ENCODE measurements at places on chromosomes 12 and 14.

DNA sequence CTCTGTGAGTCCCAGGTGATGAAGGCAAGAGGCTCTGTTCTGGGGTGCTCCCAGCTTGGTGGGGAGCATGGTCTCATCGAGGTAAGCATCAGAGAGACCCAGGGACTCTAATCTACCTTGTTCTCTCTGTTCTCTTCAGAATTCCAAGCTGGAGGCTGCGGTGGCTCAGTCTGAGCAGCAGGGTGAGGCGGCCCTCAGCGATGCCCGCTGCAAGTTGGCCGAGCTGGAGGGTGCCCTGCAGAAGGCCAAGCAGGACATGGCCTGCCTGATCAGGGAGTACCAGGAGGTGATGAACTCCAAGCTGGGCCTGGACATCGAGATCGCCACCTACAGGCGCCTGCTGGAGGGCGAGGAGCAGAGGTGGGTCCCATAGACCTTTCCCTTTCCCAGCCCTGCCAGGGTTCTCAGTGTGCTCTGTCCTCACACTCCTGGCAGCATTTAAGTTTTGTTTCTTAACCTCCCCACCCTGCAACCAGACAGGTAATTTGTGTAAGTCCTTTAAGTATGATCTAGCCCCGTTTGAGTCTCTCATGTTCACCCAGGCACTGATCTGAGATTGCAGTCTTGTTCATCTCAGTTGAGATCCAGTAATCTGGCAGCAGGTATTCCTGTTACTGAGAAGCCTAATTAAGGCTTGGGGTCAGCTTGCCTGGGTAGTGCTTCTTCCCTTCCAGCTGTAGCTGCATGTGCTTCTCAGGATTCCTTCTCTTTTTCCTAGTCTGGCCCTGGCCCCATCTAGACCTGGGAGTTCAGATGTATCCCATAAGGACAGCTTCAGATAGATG, 14.8 kb upstream of the KRT81 start:
- no peak for DNase-seq

DNA sequence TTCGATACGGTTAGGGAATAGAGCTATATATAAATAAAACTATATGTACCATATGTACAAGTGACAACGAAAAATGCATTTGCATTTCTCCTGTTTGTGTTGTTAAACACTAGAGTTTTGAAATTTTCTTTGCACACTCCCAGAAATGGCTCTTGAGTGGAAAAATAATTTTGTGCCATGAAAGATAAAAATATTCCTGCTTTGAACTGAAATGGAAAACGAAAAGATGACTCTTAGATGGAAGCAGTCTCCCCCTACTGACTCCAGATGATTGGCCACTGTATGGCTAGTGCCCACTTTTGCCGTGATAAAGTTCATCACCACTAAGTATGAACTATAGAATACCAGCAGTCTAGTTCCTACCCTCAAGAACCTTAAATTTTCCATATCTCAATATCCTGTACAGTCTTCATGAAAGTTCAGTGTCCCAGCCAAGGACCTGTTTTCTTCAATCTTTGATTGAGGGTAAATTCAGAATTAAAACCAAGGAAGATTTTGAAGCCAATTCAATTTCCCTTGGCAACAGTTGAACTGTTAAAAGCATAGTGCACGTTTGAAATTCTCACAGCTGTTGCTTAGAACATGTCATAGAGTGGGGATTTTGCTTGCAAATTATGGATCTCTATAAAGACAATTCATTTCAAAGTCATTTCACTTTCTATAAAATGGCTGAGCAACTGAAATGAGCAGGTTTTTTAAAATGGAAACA, 1.6 kb upstream of the PPP2R5E start:
- DNase-seq: peak; percentile 18

- DNase-seq: no peak
Observed at GRCh38 chr12:26340649-26341048, 145.3 kb downstream of the SSPN start.

GRCh38 chr14:61599942-61600341, 95.4 kb upstream of the HIF1A start:
- DNase-seq: no peak

- no peak for DNase-seq
Observed at GRCh38 chr14:59406454-59407245, 58.5 kb downstream of the GPR135 start.

GRCh38 chr12:96872961-96873360, 34.1 kb upstream of the NEDD1 start:
- DNase-seq: no peak

- DNase-seq: no peak
Observed at GRCh38 chr12:43044241-43044640, 454.7 kb upstream of the PRICKLE1 start.

DNA sequence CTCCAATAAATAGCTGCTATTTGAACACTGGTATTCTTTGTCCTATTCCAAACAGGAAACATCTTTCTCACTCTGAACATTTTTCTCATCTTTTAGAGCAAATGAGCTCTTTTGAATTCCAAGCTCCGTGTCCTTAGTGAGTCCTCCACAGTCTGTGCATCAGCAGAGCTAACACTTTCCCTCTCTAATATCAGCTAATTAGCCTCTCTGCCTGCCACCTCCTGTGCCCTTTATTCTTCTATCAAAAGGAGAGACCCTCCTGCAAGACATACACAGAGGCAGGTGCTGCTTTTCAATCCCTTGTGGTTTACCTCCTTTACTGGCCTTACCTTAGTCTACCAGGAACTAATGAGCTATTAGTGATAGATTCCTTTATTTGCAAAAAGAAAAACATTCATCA, 178.5 kb downstream of the SLC35F4 start:
- DNase-seq: no peak

GRCh38 chr14:58944343-58944967, 244.0 kb upstream of the DAAM1 start:
- no peak for DNase-seq

GRCh38 chr14:54443981-54444380, 2.8 kb upstream of the CNIH1 start:
- no peak for DNase-seq

- DNase-seq: no peak
Observed at GRCh38 chr14:72753879-72754400, 140.0 kb downstream of the DPF3 start.

- DNase-seq: no peak
Observed at GRCh38 chr14:50123062-50123461, 6.7 kb upstream of the VCPKMT start.

DNA sequence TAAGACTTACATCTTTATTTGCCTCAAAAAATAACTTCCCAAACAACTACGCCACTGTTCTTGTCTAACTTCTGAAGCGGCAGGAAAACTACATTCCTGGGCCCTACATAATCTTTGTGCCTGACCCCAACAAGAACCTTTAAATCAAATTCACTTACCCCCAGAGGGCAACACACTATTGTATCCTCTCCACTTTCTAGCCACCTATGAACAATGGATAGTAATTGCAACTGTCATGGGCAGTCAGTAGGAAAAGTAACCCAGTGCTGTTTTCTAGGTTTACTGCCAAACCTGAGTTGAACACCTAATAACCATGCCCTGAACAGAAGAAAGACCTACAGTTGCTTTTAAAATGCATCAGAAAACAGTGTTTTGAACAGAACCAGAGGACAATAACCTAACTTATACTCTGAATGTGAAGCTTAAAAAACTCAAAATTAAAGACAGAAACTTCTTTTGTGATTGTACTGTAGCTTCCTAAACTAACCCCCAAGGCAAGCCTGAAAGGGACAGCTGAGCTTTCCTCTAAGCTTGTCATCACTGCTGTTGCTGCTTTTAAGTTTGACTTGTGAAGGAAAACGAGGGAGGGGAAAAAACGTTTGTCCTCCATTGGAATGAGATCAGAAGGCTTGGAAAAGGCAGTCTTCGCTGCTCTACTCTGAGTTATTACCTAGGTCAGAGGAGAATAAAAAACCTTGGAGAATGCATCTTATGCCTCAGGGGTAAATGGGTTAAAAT, 195.7 kb downstream of the SOX5 start:
- DNase-seq: no peak

DNA sequence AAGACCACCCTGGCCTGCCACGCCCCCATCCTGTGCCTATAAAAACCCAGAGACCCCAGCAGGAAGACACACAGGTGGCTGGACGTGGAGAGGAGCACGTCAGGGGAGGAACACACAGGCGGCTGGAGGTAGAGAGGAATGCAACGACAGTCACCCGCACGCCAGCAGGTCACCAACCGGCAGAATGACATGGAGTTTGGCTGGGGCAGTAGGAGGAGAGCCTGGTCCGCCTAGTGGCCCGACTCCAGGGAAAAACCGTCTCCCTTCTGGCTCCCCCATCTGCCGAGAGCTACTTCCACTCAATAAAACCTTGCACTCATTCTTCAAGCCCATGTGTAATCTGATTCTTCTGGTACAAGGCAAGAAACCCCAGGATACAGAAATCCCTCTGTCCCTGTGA, 62.7 kb upstream of the KCNH3 start:
- no peak for DNase-seq

DNA sequence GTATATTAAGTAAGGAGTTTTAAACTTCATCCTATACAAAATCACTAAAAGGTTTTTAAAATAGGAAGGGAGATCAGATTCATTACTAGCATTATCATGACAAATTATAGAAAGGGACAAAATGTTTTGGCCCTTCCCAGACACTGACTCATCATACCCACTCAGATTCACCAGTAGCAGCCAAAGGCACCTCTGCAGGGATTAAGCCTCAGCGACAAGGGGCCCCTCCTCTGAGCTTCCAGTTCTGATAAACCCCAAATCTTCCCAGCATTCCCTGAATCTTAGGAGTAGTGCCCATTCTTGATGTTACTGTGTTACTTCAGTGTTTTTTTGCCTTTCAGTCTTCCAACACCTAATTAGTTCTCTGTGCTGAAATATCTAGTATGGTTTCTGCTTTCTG, 14.5 kb downstream of the KRAS start:
- DNase-seq: no peak

GRCh38 chr12:118103201-118103600, 610 bp downstream of the VSIG10 start:
- no peak for DNase-seq

GRCh38 chr12:52056801-52057637, 5.8 kb downstream of the NR4A1 start:
- DNase-seq: no peak

DNA sequence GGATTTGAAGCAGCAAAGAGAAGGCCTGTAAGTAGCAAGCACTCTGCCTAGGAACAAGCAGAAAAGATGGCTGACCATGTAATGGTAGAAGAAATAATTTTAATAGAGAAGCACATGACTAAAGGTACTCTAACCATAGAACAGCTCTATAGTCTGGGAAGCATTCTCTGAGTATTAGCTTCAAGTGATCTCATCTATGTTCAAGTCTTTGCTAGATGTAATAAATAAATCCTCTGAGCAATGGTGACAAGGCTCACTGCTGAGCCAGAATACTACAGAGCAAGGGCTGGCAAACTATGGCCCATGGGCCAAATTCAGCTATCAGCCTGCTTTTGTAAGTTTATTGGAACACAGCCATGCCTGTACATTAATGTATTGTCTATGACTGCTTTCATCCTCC, 84.8 kb downstream of the PEBP1 start:
- DNase-seq: no peak

GRCh38 chr14:104868060-104868740, 3.1 kb downstream of the CEP170B start:
- no peak for DNase-seq

DNA sequence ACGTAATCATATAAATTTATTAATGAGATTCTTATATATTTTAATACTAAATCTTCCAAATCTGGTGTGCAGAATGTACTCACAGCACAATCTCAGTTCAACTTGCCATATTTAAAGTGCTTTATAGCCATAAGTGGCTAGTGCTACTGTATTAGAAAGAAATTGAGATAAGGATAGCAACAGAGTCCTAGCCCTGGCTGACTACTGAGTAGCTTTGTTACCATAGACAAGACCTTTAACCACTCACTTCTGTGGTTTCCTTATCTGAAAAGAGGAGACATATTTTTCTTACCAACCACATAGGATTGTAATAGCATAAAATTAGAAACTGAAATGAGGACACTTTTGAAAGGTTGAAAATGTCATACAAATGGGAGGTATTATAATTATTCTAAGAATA, 2.0 kb upstream of the CHURC1 start:
- no peak for DNase-seq

DNA sequence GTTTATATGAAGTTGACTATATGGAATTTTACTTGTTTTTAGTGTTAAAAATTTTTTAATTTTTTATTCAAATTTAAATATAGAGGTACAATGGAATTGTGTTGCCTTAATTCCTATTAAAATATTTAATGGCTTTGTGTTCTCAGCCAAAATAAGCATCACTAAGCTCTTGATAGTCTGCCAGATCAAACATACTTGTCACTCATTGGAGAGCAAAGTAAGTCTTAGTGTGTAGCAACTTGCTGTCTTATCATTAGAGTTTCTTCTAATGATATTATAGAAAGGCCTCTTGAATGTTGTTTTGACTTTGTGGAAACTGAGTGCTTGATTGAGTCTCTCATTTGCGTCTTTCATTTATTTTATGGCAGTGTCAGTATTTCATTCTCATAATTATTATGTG, 10.7 kb downstream of the SFSWAP start:
- no peak for DNase-seq

- no peak for DNase-seq
Observed at GRCh38 chr12:116539905-116540482, 19.2 kb upstream of the MAP1LC3B2 start.

- no peak for DNase-seq
Observed at GRCh38 chr12:109255377-109255776, 53.7 kb downstream of the FOXN4 start.

- no peak for DNase-seq
Observed at GRCh38 chr12:57477710-57478681, 1.7 kb downstream of the ARHGAP9 start.

DNA sequence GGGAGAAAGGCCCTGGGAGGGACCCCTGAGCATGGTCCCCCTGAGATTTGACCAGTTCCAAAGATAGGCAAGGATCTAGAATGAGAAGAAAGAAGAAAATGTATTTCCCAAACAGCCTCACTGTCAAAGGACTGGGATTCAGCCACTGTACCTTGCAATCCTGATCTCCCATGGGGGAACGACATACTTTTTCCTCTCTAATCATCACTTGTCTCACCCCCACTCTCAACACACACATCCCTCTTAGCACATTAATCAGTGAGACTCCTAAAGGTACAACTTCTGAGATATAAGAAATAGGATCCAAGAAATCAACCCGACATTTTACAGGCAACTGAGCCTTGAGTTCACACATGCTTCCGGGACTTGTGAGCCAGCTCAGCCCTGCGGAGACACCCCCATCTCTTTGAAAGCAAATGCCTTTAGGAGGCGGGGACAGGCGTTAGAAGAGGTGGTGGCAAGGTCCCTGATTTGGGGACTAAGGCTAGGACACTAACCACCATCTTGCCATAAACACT, 1.4 kb downstream of the MAP3K9 start:
- DNase-seq: no peak

GRCh38 chr12:113130457-113131135, 5.0 kb downstream of the RASAL1 start:
- no peak for DNase-seq

DNA sequence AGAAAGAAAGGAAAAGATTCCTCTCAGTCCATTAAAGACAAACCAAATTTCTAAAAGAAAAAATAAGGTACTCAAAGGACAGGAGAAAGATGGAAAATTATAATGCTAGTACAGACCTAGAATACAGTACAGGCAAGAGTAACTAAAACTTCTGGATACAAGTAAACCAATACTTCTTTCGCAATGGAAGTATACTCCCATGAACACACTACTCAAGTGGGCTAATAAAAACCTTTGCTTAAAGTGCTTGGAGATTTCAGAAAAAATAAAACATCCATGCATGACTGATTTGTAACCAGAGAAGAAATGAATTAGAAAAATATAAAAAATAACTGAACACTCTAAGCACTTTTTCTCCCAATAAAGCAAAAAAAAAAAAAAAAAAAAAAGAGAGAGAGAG, 3.5 kb downstream of the ZBTB25 start:
- DNase-seq: no peak
